ENCODE measurements at places on chromosomes 3 and 15.

DNA sequence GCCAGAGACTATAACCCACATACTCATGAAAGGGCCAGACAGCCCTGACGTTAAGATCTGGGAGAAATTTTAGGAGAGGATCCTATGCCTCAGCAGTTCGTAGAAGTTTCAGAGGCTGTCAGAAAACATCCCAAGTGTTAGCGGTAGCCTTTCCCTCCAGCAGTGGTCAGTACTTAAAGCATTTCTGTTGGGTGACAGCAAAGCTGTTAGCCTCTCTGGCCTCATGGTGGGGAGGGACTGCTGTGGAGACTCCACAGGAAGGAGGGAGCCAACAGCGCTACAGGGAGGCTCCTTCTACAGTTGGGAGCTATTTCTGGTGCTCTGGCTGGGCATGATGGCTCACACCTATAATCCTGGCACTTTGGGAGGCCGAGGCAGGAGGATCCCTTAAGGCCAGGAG, 27.4 kb downstream of the IDH2 start:
- no peak for DNase-seq

DNA sequence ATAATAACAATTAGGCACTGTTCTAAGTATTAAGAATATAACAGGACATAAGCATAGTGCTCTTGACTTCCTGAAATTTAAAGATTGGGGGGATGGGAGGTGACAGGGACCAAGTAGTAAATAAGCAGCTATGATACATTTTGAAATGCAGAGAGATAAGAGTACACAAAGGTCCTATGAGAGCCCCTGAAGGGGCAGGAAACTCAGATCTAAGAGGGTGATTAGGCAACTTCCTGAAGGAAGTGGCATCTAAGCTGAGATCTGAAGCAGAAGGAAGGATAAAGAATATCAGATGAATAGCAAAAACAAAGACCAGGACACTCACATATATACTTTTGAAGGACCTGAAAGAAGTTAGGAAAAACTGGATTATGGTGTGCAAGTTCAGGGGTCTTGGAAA, 415.2 kb upstream of the FRG2C start:
- DNase-seq: no peak

DNA sequence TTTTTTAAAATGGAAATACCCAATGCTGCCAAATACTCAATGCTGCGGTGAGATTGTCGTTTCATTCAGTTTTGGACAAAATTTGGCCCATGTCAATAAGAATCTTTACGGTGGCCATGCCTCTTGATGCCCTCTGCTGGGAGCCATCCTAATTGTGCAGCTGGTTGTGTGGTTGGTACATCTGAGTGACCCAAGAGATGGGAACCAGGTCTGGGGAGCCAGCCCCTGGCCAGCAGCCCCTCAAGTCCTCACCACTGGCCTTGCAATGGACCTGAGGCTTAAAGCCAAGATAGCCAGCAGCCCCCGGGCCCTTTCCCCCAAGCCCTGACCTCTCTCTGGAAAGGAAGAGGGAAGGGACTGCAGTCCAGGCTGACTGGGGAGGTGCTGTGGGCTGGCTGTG, 36.4 kb upstream of the ESYT3 start:
- DNase-seq: no peak

DNA sequence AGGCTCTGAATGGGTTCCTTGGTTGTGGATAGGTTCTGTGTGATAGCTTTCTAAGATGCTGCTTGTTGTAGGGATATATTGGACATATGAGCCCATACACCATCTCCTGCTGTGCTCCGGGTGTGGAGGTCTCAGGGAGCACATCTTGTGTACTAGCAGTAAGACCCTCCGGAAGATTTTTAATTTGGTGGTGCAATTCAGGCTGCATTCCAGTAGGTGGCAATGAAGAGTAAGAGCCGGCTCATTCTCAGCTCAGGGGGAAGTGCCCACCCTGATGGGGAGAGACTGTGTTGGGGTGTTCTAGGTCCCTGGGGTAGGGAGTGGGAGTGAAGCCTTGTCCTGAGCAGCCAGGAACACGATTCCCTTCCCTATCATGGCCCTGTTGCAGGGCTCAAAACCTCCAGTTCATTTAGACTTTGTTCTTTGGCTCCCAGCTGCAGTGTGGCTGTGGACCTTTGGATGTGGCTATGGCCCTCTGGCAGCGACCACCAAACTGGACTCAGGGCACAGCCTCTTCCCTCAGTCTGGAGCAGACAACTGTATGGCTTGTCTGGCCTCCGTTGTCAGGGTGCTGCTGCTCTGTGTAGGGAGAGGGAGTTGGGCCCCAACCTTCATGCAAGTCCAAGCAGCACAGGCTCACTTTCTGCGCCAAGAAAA, 104.7 kb downstream of the UNC13C start:
- no peak for DNase-seq

DNA sequence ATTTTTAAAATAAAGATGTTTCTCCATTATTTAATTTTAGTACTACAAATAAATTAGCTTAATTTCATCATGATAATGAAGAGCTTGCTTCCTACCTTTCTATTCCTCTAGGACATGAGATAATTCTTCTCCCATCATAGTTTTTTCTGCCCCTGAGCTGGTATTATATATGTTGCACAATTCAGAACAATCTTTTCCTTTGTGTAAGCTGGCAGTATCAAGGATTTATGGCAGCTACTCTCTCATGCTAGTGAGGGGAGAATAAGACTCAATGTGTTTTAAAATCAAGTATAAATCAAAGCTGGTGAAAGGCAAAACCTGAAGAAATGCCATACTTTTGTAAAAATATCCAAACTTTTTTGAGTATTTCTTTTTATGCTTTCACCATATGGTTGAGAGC, 1405.3 kb downstream of the SI start:
- DNase-seq: no peak

GRCh38 chr3:53083521-53083920, 37.6 kb upstream of the SFMBT1 start:
- DNase-seq: peak; percentile 74

- DNase-seq: peak; percentile 80
Observed at GRCh38 chr15:41115652-41116115, 396 bp downstream of the INO80 start.

- DNase-seq: no peak
Observed at GRCh38 chr3:109023656-109024254, 70.1 kb upstream of the GUCA1C start.

DNA sequence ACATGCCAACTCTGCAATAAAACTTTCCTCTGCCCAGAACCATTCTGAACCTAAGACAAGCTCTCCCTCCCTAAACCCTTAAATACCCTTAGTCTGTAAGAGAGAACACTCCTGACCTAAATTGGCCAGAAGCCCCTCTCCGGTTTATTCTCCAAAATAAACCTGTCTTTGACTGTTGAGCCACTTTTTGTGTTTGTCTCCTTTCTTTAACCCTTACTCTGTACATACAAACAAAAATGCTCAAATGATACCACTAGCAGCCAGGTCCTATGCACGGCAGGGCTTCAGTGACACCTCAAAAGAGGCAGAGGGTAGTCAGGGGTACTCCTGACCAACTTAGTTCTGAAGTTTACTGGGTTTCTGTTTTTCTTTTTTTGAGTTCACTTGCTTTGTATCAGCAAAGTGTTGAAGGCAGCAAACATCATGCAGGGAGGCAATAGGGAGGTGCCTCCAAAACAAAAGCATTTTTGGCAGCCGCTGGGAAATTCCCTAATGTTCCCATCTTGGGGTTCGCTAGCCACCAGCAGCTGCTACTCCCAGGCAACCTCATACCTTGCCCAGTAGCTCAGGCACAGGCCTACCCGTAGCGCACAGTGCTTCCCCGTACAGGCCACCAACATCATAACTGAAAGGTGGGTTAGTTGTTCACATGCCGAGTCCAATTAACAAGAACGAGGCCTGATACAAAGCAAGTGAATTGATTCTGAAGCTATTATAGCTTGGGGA, 62.9 kb upstream of the GCNT3 start:
- DNase-seq: no peak

- no peak for DNase-seq
Observed at GRCh38 chr3:12952343-12953200, 111.2 kb upstream of the RPL32 start.

- DNase-seq: no peak
Observed at GRCh38 chr3:171644681-171645080, 165.6 kb downstream of the PLD1 start.

- no peak for DNase-seq
Observed at GRCh38 chr3:52270252-52270754, 8.1 kb downstream of the WDR82 start.

DNA sequence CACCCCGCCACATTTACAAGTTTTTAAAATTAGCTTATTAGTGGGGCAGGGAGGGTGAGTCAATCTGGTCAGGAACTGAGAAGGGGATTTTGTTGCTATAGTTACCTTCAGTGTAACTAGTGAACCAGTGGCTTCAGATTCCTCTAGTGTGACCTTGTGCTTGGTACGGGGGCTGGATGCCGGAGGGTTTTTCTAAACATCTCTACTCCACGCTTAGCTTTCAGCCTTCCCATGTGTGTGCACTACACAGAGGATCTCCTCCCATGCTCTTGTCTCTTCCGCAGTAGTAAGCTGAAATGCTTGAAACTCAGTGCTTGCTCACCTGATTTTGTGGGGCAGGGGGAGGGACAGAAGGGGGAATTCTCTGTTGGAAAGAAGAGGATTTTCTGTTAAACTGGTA, 67.9 kb upstream of the AKAP13 start:
- no peak for DNase-seq

- DNase-seq: no peak
Observed at GRCh38 chr15:99371180-99372103, 120.2 kb downstream of the LRRC28 start.

- no peak for DNase-seq
Observed at GRCh38 chr3:148642616-148643015, 55.1 kb upstream of the AGTR1 start.

- DNase-seq: no peak
Observed at GRCh38 chr3:156655819-156656550, 18.4 kb upstream of the TIPARP start.

DNA sequence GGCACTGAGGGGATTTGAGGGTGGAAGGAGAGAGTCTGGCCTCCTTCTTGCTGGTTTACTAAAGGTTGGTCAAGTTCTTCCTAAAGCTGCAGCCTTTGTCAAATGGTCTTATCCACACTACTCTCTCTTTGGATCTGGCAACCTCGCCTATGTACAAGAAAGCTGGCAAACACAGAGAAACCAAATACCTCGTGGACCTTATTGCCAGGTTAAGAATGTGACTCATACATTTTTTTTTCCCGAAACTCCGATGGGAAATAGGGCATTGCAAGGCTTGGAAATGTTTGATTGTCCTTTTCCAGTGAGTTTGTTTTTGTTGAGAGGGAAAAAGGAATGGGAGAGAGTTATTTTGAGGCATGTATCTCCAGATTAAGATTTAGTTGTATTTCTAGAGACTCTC, 13.9 kb downstream of the EOMES start:
- DNase-seq: no peak

DNA sequence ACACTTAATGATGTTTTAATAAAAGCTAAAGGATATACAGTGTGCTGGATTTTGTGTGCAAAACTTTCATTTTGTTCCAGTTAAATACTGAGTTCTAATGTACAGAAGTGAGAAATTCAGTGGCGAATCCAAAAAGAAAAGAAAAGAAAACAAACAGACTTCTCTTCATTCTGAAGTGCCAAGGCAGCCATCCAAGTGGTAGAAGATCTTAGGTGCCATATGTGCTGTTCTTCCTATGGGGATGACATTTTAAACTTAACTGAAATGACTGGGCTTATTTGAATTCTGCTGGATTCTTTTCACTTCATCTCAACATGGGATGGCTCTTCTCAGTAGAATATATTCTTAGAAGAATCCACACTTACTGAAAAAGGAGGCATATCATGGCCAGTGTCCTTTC, 416.5 kb downstream of the ROBO2 start:
- no peak for DNase-seq

DNA sequence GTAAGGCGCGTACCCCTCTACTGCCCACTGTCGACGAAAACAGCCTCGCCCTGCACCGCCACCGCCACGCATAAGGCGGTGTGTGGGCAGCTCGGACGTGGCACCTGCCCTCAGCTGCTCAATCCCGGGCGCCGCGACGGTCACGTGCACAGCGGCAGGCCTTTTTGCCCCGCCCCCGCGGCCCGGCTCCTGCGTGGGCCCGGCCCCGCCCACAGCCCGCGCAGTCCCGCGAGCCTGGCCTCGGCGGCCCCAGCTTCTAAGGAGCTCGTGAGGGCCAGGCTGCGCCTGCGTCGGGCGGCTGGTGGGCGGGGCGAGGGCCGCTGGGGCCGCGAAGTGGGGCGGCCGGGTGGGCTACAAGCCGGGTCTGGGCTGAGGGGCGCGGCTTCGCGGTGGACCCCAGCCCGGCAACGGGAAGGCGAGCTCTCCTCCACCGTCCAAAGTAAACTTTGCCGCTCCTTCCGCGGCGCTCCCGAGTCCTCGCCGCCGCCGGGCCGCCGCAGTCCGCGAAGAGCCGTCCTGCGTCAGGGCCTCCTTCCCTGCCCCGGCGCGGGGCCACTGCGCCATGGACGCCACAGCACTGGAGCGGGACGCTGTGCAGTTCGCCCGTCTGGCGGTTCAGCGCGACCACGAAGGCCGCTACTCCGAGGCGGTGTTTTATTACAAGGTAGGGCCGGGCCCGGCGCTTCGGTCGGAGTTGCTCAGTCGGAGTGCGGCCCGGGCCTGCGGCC, at the start of gene CAPN7:
CAPN7 (plus strand) TSS at position 313 of the 728 bp plus-strand sequence; CDS start at position 563, 250 bp downstream.
- peak; percentile 98 for DNase-seq

GRCh38 chr3:15007681-15008141, 57.4 kb downstream of the MRPS25 start:
- DNase-seq: no peak

DNA sequence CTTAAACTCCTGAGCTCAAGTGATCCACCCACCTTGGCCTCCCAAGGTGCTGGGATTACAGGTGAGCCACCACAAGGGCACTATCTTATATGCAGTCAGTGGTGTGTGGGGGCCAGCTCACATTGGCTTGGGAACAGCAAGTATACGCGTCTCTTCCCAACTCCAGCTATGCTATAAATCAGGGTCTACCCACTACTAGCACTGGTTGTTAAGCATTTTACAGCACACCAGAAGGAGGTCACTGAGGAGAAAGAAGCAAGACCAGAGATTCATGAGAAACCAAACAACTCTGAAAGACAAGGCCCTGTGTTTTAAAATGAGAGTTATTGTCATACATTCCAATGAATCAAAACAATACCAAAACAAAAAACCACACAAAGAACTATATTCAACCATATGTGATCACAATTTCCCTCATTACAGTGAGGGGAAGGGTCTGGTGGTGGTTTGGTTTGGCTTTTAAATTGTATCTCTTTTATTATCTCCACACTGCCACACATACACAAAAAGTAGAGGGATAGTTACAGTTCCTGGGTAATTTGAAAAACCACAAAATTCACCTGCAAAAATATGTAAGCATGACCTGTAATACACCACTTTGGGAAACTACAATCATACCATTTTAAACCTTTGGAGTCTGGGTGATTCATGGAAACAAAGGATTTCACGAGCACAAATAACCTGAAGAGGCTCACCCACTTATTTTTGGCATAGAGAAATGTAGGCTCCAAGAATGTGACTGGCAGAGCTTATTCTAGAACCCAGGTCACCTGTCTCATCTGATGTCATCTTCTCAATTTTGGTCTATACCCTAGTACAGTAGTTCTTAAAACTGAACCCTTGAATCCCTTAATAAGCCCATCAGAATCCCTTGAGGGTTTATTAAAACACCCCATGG, 5.2 kb downstream of the MAGI1 start:
- no peak for DNase-seq

DNA sequence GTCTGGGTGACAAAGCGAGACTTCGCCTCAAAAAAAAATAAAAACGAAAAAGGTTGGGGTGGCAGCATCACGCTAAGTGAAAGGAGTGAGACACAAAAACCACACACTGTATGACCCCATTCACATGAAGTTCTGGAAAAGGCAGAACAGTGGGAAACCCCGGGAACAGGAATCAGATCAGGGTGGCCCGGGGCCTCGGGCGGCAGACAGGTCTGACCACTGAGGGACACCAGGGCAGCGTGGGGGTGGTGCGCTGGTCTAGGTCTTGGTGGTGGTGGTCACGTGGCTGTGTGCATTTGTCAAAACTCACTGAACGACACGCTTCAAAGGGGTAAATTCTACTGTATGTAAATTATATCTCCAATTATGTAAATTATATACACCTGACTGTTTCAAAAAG, 79.7 kb upstream of the PRR20G start:
- DNase-seq: no peak
